Vagina (tissue), 2 donors: ENCODE measurements at places on chromosomes 3 and 15.

DNA sequence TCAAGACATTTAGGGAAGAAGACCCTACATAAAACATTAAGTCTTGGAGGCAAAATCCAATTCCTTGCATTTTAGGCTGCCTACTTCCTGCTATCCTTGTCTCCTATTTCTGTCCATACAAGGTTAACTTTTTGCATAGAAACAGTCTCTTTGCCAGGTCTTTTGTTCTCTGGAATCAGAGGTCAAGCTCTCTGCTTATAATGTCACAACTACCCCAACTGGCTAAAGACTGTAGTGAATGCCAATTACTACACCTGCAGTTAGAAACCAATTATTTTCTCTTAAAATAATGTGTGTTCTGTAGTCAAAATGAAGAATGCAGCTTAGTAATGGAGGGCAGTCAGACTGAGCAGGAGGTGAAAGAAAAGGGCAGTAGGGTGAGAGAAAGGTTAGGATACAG, 856.2 kb downstream of the TUSC7 start:
- DNase-seq: no peak

DNA sequence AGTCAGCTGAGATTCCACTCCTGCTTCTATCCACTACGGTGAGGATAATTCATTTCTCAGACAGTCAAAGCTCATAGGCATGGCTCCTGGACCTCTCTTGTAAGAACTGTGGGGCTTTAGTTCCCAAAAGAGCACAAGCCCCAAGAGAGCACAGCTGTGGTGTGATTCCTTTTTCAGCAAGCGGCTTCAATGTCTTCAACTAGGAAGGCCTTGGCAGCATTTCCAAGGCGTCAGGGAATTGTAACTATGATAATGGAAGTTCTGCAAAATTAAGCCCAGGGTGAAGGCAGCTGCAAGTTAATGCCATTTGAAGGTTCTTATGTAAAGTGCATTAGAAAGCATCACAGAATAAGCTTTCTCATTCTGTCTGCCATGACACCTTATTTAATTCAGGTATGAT, 657.1 kb downstream of the GRM7 start:
- DNase-seq: no peak

DNA sequence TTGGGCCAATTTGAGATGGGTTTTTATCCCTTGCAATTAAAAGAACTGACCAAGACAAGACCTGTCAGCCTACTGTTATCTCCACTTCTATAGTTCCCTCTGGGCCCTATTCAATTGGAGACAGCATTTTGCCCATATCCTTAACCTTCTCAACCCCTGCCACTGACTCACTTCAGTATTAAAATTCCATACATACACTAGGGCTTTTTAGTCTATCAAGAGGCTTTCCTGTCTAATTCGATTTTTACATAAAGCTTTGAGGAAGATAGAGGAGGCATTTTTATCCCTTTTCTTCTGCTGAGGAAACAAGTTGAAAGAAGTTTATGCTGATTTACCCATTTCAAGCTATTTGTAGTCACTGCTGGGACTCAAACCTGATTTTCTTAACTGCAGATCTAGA, 51.1 kb downstream of the GTF2E1 start:
- DNase-seq: no peak

DNA sequence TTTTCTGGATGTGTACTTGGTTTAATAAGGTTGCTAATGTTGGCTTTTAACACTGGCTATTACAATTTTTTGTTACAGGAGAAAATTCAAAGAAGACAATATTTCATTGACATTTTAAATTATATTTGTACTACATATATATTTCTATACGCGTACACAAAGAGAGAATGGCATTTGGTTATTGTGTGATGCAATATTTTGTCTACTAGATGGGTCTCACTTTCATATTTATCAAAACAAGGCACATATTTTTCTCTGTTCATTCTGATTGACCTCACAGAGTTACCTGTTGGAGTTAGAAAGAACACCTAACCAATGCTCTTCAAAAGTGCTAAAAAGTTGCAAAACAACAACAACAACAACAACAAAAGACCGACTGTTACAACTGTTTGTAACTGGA, 50.2 kb upstream of the VGLL3 start:
- no peak for DNase-seq

- DNase-seq: no peak
Measured at GRCh38 chr3:29329986-29330890, 49.4 kb downstream of the RBMS3 start.
